ENCODE measurements at places on chromosomes 3 and 15.

DNA sequence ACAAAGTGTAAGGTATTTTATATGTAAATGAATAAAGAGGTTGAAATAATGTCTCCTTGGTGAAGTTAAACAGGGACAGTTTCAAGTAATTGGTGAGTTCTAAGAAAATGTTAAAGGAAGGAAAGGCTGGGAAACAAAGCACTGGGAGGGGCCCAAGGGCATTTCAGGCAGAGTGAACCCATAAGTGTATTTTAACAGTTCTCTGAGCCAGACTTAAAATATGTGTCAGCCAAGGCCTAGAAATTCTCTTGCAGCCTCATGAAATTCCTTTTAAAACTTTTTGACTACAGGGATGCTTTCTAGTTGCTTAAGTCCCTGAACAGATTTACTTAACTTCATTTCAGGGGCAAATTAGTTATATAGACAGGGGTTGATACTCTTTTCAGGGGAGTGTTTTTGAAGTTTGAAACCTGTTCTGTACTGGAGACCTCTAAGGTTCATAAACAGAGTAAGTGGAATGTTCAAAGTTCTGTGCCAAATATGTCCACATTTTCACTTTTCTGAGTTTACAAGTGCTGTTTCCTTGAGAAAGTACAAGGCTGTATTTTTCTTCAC is 77.6 kb downstream of the GALK2 start:
- no peak for DNase-seq

GRCh38 chr3:64766440-64766839 is 78.6 kb upstream of the ADAMTS9 start:
- DNase-seq, result no peak

DNA sequence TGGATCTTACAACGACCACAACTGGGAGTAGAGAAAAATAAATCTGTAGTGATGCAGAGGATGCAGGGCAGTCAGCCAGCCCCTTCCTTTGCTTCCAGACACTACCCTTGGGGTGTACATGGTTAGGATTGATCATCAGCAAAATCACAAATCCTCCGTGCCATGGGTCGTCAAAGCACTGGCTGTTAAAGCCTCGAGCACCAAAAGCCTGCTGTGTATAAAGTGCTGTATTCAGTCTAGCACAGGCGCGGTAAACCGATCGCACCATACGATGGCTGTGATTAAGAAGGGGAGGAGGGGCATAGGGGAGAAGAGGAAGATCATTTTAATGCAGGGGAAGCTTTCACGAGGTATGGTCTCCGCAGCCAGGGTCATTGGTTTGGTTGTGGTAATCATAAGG is 305.2 kb downstream of the LRTM1 start:
- no peak for DNase-seq

DNA sequence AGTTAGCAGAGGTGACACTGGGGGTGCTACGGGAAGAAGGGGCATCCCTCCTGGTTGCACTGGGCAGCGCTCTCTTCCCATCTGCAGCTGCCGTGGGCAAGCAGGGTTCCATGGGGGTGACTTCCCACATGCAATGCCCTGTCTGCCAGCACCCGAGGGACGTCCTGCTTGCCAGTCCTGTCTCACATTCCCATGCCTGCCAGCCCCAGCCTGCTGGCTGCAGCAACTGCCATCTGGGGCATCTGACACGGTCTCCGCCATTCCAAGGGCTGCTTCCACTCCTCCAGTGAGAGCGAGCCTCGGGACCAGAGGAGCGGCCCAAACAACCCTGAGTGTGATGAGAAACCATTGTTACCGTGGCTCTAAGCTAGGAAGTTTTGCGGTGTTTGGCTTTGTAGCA is 45.4 kb upstream of the RPL32 start:
- DNase-seq, result no peak

GRCh38 chr3:155736381-155736780 is 8.5 kb downstream of the PLCH1 start:
- no peak for DNase-seq

DNA sequence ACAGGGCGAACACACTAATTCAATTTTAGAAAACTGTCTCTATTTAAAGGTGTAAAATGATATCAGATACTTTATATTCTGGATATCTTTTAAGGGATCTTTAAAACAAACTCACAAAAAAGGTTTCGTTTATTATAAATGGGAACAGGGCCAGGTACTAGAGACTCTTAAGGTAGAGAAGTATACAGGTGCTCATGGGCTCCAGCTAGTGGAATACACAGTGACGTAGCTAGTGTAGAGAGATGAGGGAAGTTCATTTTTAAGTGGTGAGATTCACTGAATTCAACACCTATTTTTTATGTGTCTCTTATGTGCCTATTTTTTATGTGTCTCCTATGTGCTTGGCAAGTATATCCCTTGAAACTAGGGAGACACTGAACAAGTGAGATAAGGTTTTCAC is 132.7 kb upstream of the FAM3D start:
- no peak for DNase-seq

- no peak for DNase-seq
Observed at GRCh38 chr3:76096036-76096435, 310.7 kb upstream of the ZNF717 start.

DNA sequence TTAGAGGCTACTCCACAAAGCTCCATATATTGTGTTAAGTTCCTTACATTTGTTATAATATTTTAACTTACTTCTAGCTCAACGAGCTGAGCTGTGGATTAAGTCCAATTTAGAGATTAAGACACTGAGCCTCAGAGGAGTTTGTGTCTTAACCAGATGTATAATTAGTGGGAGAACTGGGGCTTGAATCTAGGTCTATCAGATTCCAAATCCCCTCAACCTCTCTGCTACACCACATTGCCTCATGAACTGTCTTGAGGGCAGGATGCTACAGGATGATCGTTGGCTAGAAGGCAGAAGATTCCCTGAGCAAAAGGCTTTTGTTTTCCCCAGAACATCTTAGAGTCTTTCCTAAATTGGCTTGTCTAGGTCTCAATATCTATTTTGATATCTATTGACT is 890.8 kb downstream of the NAALADL2 start:
- no peak for DNase-seq

- no peak for DNase-seq
Observed at GRCh38 chr15:58520464-58520863, 88.7 kb downstream of the LIPC start.

GRCh38 chr3:50357481-50357880 is 1.8 kb downstream of the TMEM115 start:
- DNase-seq, result no peak

GRCh38 chr3:69085833-69086722 is 1.3 kb downstream of the ARL6IP5 start:
- peak; percentile 90 for DNase-seq

DNA sequence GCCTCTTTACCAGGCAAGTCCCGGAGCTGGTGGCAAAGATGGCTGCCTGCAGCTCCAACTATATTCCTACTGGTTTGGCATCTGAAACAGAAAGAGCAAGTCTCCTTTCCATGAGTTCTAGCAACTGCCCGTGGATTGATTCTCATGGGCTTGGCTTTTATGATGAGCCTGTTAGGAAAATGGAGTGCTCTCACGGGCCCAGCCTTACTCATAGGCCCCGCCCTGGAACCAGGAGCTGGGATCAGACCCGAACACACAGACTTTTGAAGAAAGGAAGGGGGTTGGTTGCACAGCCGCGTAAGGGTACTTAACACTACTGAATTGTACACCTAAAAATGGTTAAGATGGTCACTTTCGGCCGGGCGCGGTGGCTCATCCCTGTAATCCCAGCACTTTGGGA is 2.9 kb downstream of the NRROS start:
- DNase-seq, result no peak

- no peak for DNase-seq
Observed at GRCh38 chr3:80592792-80593191, 825.0 kb upstream of the ROBO1 start.

DNA sequence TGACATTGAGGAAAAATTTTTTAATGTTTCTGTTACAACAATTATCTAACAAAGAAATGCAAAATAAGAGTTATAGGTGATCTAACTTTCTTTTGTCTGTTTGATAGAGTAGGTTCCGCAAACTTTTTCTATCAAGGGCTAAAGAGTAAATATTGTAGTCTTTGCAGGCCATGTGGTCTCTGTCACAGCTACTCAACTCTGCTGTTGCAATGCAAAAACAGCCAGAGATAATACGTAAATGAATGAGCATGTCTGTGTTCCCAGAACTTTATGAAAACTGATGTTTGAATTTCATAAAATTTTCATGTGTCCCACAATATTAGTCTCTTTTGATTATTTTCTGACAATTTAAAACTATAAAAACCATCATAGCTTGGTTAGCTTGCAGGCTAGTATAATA is 73.3 kb downstream of the SLC24A1 start:
- no peak for DNase-seq

- DNase-seq, result no peak
Observed at GRCh38 chr15:44780608-44781007, 44.3 kb downstream of the TRIM69 start.

DNA sequence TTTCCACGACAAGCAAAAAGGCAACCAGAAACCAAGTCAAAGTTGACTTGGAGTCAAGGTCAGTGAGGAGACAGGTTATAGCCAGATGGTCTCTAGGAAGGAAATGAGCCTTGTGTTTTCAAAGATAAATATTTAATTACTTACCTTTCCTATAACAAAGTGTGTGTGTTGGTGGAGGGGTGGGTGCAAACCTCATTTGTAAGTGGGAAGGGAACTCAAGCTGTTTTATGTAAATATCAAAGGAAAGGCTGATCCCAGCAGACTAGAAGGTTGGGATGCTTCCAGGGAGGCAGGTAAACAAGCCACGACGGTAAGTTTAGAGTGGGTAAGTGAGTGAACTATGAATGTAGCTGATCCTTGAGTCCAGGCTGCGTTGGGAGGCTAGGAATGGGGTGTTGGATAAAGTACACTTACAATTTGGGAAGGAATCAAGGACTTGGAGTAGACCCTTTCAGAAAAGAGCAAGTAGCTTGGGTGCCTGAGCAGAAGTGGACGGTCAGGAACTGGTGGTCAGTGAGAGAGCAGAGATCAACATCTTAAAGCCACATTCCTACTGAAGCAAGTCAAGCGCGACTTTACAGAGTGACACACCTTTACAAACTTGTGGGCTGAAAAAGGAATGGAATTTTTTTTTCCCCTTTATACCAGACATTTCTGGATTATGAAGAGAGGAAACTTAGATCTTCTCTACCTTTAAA is 82.0 kb upstream of the TBL1XR1 start:
- DNase-seq, result no peak

DNA sequence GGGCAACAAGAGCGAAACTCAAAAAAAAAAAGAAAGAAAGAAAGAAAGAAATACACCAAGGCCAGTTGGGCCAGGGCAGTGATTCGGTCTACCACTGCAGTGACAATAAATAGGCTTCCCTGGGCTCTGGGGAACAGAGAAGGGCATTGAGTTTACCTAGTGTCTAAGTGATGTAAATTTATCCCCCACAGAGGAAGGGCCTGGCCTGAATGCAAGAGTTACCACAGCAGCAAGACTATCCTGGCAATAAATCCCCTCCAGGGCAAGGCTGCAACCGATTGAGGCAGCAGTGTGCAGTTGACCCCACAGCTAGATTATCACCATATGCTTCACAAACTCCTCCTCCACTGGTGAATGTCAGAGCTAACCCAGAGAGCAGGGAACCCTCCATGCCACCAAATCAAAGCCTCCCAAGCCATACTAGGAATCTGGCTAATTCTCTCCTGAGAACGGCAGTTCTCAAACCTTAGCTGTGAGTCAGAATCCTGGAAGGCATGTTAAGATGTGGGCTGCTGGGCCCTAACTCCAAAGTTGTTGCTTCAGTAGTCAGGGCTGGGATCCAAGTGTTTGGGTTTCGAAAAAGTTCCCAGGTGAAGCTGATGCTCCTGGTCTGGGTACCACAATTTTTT is 64.3 kb upstream of the GATM start:
- no peak for DNase-seq

DNA sequence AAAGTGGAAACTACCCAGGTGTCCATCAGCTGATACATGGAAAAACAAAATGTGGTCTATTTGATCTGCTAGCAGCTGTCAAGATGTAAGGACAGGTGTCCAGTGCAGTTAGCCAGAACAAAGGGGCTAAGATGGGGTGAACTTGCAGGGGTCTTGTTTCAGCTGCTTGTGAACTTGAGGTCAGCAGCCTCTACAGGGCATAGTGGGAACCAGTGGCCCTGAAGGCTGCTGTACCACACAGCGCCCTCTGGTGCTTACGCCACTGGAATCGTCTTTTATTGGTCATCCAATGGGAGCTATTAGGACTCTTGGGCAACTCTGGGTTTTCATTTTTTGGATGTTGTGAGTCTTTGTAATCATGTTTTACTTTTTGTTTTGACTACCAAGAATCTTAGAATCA is 62.2 kb upstream of the CTSH start:
- DNase-seq, result peak; percentile 38

DNA sequence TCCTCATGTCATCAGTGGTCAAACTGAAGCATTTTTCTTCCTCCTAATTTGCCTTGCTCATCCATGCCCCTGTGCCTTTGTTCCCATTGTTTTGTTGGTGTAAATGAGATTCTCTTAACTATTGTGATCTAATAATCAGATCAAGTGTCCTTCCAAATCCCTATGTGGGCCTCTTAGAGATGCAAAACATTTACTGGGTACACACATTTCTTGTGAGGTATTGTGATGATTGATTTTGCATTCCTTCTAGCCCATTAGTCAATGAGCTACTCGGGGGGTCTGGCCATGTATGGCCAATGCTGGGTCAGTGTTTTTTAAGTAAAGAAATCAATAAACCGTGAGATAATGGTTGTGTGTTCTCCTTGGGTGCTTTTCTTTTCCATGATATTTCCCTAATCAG is 580.4 kb downstream of the VGLL3 start:
- DNase-seq, result no peak

- no peak for DNase-seq
Observed at GRCh38 chr3:46931631-46932331, 44.8 kb downstream of the CCDC12 start.

GRCh38 chr15:41789236-41789635 is 15.0 kb downstream of the MAPKBP1 start:
- no peak for DNase-seq

GRCh38 chr3:51396401-51396800 is 5.3 kb downstream of the RBM15B start:
- DNase-seq, result no peak

- DNase-seq, result no peak
Observed at GRCh38 chr3:83457551-83457950, 1501.2 kb upstream of the CADM2 start.

- DNase-seq, result no peak
Observed at GRCh38 chr3:145801696-145802095, 359.3 kb downstream of the PLOD2 start.

GRCh38 chr3:125990253-125990970 is 21.4 kb downstream of the ROPN1B start:
- DNase-seq, result peak; percentile 88

GRCh38 chr3:143608966-143609365 is 239.3 kb downstream of the SLC9A9 start:
- no peak for DNase-seq

Data from stimulated activated CD4-positive, alpha-beta T cell treated with anti-CD3 and anti-CD28 coated beads, Interleukin-15, amount 100 ng/mL, for 24 hours (primary cell).